GM18507 (cell line): ENCODE measurements at places on chromosomes 16 and 17.

GRCh38 chr16:24635900-24636610, 93.4 kb upstream of the TNRC6A start:
- DNase-seq = no peak

DNA sequence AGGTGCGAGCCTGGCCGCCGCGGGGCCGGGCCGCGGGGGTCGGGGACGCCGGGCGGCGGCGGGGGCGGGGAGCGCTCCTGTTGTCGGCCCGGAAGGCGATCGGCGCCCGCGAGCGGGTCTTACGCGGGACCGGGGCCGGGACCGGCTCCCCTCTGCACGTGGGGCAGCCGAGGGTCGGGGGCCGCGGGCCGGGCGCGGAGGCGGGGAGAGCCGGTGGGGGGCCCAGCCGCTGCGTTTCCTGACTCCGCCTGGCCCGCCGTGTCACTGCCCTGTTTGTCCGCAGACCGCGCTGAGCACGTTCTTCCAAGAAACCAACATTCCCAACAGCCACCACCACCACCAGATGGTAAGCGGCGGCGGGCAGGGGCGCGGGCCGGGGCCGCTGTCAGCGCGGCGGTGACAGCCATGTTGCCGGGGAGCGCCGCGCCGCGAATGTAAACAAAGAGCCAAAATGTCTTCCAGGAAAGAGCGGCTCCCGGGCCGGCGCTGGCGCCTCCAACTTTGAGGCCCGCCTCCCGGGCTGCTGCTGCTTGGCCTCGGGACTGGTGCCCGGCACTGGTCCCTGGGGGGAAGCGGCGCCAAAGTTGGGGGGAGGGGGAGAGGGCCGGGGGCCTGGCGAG, 586 bp downstream of the UBALD2 start:
- DNase-seq = no peak

DNA sequence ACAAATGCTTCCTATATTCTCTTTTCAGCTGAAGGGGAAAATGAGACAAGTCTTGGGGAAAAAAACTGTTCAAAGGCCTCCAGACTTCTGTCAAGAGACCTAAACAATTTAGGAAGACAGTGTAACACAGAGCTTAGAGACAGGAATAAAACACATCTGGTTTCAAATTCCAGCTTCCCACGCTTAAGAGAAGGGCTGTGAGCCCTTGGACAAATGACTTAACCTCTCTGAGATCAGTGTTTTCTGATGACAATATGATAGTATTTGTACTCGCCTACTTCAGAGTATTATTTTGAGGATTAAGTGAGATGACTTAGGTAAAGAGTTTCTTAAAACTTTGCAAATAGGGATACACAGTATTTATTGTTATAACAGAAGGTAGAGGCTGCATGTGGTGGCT, 29.5 kb downstream of the SMURF2 start:
- DNase-seq = no peak

DNA sequence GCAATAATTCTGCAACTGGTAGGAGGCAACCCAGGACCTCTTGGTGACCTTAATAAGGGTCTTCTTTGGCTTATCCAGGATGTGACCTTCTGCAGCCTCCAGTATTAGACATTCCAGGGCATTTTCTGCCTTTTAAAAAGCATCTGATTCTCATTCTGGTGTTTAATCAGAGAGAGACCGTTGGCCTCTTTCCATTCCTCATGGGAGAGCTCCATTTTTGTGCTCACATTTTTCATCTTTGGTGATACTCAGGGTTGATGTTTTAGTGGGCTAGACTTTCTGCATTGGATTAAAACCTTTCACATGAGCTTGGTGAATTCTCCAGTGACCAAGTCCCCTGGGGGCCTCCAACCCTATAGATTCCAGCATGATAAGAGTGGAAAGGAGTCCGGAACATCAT, 150.2 kb upstream of the CACNG5 start:
- DNase-seq = no peak

DNA sequence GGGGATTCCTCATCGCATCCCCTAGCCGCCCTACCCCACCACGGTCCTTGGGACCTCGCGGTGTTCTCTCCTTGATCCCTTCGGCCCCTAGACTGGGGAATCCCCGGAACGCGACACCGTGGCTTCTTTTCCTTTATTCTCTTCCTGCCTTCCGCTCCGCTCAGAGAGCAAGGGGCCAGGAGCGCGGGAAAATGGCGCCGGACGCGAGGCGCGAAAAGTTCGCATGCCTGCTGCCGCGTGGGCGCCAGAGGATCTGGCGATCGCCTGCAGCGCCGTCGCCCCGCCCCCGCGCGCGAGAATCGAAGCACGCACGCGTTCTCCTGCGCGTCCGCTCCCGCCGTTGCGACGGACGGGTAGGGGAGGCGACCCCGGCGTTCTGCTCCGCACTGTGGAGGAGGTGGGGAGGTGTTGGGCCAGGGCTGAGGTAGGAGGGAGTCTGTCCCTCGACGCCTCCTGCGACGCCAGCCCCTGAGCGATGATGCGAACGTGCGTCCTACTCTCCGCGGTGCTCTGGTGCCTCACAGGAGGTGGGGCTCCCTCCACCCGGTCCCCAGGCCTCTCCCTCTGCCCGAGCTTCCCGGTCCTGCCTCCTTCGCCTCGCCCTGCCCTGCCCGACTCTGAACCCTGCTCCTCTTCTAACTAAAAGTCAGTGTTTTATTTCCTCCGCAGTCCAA, at the start of gene ZPBP2:
Gene ZPBP2, plus strand, starts transcription at position 323 of the 674 bp plus-strand sequence. Its CDS starts 153 bp downstream, at position 476.
- no peak for DNase-seq

- no peak for DNase-seq
These were observed 45.2 kb downstream of the HAPSTR1 start for GRCh38 chr16:9136596-9136995.

DNA sequence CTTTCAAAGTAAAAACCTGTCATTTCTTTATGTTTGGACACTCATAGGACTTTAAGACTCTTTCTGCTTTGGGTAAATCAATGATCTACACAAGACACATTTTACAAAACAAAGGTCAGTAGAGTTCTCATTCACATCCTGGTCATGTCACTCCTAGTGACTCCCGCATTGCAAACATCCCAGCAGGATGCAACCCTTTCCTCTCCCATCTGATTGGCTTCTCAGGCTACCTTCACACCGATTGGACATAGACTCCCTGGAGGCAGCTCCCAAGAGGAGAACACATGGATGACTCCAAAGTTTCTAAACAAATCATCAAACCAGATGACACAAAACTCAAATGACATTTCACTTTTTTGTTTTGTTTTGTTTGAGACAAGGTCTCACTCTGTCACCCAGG, 43.8 kb upstream of the ACSM2B start:
- no peak for DNase-seq

DNA sequence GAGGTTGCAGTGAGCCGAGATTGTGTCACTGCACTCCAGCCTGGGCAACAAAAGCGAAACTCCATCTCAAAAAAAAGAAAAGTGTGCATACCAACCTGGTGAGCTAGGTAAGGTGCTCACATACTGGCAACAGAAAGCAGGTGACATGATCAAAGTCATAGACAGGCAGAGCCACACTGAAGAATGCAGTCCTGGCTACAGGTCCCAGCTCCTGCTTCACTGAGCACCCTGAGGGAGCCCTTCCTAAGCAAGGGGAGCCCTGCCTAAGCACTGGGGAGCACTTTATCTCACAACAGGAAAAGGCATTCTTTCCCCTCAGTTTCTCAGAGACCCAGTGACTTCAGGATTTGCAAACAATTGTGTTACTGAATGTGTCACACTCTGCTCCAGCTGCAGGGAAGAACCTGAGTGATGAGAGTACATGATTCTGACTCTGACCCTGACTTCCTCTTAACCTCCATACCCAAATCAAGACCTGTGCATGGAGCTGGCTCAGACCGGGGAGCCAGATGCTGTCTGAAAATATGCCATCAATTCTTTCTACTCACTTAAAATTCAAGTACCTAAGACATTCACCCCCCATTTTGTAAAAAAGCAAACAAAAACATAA, 40.5 kb downstream of the ANKRD11 start:
- DNase-seq = no peak

GRCh38 chr16:3510416-3510815, 9.6 kb downstream of the CLUAP1 start:
- no peak for DNase-seq

DNA sequence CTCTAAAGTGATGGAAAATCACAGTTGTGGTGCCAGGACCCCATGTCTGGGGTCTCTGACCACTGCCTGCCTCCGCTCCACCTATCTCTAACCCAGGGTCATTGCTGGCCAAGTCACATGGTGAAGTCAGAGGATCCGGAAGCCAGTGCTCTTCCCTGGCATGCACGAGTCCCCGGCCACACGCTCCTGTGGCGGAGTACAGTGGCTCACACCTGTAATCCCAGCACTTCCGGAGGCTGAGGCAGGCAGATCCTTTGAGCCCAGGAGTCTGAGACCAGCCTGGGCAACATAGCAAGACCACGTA, 21.5 kb upstream of the RBFOX3 start:
- no peak for DNase-seq

GRCh38 chr17:64196601-64197000, 66.5 kb downstream of the TEX2 start:
- DNase-seq = no peak

GRCh38 chr17:74214484-74215341, 1.3 kb downstream of the TTYH2 start:
- DNase-seq = no peak

DNA sequence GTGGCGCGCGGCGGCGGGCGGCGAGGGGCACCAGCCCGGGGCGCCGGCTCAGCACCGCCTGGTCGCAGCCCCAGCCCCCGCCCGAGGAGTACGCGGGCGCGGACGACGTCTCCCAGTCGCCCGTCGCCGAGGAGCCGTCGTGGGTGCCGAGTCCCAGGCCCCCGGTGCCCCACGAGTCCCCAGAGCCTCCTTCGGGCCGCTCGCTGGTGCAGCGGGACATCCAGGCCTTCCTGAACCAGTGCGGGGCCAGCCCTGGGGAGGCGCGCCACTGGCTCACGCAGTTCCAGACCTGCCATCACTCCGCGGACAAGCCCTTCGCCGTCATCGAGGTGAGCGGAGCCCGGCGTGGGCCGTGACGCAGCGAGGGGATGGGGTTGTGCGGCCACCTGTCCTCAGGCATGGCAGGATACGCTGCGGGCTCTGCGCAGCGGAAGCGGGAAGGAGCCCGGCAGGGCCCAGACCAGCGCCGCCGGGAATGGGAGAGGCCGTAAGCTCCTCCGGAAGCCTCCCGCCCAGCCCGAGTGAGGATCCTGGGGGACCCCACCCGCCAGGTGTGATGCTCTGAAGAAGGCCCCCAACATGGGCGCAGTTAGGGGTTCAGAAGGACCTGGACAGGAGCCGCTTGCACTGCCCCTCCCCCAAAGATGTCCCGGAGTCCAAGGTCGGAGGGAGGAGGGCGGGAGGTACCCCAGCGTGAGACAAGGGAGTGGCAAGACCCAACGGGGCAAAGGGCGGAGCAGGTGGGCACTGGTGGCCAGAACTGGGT, 522 bp downstream of the NAGS start:
- no peak for DNase-seq

- DNase-seq = no peak
These were observed 239.7 kb upstream of the ERCC4 start for GRCh38 chr16:13680021-13680889.
